Bronchial smooth muscle cell (primary cell): ENCODE measurements at places on chromosomes 6 and 20. TPM values are rescaled to one million over a fixed set of nuclear protein-coding genes. Genes with fewer than 3 reads are reported as not detected.

The EFCAB8 gene
- under 0.01 TPM in 1 of 2 replicates, not detected in the other for total RNA-seq

The C20orf204 gene
- 0.47 and 0.60 TPM in 2 replicates for total RNA-seq

The ZC2HC1B gene
- not detected in 2 replicates for total RNA-seq

The C20orf202 gene
- total RNA-seq: not detected in 2 replicates
